Stimulated activated CD8-positive, alpha-beta memory T cell treated with anti-CD3 and anti-CD28 coated beads, Interleukin-4, amount 100 ng/mL, for 1 hour (primary cell): ENCODE measurements at places on chromosomes 12 and 14.

DNA sequence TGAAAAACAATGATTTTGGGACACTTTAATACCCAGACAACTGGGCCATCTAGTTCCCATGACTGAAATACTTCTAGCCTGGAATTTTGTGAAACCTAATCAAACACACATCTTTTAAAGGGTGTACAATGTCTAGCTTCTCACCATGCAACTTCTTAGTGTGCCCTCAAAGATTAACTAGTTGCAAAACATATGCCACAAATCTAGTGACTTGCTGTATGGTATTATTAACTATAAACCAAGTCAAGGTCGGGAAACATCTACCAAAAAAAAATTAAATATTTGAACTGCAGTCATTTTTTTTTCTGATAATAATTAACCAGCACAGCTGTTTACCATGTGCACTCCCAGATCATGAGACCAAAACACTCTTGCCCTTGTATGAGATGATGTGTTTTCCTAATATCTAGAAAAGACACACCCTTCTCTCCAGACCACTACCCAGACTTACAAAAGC is 171.8 kb upstream of the FOXN3 start:
- DNase-seq = no peak

DNA sequence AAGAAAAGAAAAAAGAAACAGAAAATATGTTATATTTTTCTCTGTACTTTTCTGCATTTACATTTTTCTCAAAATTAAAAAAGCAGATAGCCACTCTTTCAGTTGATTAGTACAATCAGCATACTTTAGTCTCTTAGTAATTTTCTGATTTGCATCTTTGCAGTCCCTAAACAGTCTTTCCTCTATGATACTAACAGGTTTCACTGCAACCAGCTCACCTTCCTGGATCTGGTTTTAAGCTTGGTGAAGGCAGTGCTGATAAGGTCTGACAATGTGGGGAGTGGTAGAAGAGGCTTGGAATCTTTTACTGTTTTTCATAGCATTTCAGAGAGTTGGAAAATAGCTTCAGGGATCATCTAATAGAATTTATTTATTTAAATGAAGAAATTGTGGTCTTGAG is 457.6 kb downstream of the ZFP36L1 start:
- DNase-seq = no peak

DNA sequence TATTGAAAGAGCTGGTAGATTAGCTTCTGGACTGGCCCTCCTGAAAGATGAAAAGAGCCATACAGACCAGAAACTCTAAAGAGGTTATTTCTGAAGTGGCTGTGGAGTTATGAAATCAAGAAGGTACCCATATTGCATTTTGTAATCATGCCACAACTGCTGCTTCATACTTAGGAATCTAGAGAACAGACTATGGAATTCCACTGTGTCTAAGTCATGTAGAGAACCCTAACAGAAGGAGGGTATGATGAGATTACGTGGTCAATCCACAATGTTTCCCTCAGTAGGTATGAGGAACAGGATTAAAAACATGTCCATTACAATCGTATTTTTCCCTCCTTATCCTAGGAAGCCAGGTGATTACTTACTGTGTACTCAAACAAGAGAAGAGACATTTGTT is 708.8 kb downstream of the RERGL start:
- DNase-seq = no peak

- DNase-seq = no peak
Measured at GRCh38 chr14:39974036-39974435, 541.8 kb upstream of the FBXO33 start.

GRCh38 chr14:105141026-105141425 is 27.6 kb downstream of the JAG2 start:
- no peak for DNase-seq

DNA sequence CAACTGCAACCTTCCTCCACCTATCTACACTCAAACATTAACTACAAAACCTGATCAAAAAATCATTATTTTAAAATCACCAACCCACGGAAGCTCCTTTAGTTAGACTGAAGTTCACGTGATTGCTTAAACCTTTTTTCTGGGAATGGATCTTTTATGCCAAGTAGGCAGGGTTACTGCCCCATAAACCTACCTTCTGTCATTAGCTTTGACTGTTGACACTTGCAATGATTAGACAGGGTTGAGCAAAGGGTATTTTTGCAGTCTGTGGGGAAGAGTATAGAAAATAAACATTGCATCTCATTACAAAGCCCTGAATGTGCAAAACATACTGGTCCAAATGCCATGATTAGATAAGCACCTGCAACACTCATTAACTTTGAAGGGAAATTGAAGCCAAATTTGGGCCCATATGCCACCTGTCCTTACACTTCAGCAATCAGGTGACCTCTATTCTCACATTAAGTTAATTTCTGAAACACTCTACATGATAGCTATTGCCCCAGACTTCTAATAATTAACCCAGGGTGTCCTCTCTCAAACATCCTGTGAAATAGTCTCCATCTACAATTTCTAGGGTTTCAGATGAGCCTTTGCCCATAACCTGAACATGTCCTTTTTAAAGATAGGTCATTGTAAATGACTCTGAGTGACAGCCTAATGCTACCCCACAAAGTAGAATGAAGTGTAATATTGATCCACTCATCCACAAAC is 156.0 kb upstream of the PLEKHG7 start:
- DNase-seq = no peak

DNA sequence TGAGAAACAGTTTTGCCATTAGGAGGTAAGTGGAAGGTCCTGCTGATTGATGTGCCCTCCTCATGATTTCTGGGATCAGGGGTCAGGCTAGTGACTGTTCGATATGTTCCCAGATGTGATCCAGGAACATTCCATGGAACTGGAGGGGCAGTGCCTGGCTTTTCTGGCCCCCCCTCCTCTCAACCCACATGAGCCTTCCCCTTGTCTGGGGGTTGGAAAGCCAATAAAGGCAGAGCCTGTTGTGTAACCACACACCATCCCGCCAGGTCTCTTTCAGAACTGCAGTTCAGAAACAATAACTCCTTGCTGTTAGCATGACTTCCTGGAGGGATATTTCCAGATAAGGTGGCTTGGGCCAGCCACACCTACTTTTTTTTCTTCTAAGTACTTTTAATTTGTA is 17.8 kb downstream of the SMOC1 start:
- no peak for DNase-seq

GRCh38 chr12:6644903-6645302 is 2.3 kb downstream of the ACRBP start:
- DNase-seq = no peak

- DNase-seq = no peak
Measured at GRCh38 chr12:45350861-45351260, 135.0 kb downstream of the ANO6 start.

DNA sequence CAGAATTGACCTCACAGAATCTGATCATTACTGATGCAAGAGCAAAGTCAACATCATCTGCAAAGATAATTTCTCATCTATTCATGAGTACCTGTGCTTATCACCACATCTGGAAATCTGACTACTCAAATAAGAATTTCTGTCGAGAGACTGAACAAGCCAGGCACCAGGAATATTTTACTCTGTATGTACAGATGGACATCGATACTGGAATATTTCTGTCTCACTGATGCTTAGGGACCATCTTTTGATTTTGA is 105.2 kb downstream of the BICD1 start:
- DNase-seq = no peak

DNA sequence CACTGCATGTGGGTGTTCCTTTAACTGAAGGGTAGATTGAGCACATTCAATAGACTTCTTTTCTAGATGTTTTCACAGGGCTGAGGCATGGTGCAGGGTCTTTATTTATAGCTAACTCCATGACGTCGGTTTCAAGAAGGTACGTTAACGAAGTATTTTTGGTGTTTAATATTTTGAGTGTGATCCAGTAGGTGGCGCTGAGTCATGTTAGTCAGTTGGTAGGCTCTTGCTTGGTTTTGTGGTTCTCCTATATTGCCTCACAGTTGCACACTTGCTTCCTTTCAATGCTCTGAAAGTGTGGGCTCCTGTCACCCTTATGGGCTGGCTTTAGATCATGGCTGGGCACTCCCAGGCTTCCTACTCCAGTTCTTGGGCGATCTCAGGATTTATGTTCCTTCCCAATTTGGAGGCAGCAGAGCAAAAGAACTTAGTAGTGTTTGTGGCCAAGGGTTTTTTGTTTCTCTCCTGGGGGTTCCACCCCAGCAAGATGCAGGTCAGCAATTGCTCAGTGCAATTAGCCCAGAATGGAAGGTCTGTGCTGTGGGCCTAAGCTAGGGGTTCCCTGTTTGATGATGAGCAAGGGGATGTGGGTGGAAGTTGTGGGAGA is 471.6 kb upstream of the FOXG1 start:
- DNase-seq = no peak

- no peak for DNase-seq
Measured at GRCh38 chr12:132478845-132479244, 11.1 kb upstream of the FBRSL1 start.

- no peak for DNase-seq
Measured at GRCh38 chr14:36054353-36055051, 122.0 kb downstream of the PTCSC3 start.

DNA sequence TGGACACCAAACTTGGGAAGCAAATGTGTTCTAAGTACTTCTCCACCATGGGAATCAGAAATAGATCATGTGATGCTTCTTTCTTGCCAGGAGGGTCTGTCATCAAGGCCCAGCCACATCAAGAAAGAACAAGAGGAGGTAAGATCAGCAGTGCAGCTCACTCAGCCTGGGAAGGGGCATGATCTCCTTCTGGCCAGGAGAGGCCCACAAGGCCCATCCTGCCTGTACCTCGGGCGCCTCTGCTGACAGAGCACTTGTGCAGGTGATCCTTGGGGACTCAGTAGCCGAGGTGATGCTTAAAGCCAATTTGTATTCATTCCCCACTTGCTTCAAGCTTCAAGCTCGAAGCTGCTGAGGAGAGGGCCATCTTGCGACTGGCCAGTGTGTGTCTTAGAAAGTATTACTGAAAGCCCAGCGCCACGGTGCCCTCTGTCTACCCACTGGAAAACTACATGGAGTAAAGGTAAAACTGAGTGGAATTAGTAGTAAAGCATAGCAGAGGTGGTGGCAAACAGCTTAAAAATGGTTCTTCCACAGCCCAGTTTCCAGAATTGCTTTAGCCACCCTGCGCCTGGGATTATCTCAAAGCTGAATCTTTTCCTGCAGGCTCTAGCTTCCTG is 26.2 kb downstream of the RTRAF start:
- DNase-seq = no peak

- DNase-seq = no peak
Measured at GRCh38 chr14:88985654-88986053, 161.2 kb downstream of the TTC8 start.

- no peak for DNase-seq
Measured at GRCh38 chr12:66405395-66405794, 103.1 kb downstream of the HELB start.

GRCh38 chr14:52852810-52853521 is 61.6 kb upstream of the GNPNAT1 start:
- DNase-seq = no peak

GRCh38 chr12:107992870-107993451 is 136.1 kb upstream of the WSCD2 start:
- DNase-seq = no peak

- DNase-seq = no peak
Measured at GRCh38 chr12:10128687-10129086, 1.3 kb downstream of the CLEC7A start.

DNA sequence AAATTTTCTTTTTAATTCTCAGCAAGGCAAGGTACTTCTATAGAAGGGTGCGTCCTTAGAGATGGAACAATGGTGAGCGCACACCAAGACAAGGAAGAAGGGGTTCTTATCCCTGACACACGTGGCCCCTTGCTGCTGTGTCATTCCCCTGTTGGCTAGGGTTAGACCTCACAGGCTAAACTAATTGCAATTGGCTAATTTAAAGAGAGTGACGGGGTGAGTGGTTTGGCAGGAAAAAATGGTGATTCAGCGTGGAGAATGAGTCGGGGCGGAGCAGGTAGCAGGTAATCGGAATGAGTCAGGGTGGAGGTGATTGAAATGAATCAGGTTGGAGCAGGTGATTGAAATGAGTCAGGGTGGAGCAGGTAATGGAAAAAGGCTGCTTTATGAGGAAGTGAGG is 36.3 kb upstream of the HECTD1 start:
- DNase-seq = no peak

DNA sequence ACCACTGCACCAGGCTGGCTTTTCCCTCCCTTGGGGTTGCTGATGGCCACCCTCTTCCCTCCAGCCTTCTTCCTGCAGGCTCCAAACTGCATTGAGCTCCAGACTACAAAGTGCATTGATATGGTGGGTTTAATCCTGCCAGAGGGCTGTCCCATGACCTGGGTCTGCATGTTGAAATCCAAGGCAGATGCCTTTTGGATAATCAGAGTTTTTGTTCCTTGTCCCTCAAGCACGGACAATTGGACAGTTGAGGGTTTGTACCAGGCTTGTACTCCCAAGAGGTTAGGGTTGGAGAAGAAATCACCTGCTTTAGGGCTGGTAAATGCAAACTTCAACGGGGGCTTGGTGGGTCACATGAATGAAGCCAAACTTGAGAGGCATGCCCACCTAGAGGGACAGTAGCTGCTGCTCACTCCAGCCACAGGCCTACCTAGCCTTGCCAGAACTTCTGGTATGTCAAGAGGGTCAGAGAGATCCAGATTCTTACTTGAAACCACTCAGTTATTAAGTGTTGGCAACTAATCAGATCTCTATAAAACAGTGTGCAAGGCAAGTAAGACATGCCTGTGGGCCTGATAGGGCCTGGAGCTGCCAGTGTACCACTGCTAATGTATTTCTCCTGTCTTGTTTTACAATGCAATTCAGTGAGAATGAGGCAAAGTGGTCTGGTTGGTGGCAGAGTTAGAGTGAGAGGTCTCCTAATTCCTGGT is 21.7 kb upstream of the KRT83 start:
- no peak for DNase-seq

GRCh38 chr12:108642269-108642870 is 8.7 kb upstream of the SELPLG start:
- DNase-seq = no peak

DNA sequence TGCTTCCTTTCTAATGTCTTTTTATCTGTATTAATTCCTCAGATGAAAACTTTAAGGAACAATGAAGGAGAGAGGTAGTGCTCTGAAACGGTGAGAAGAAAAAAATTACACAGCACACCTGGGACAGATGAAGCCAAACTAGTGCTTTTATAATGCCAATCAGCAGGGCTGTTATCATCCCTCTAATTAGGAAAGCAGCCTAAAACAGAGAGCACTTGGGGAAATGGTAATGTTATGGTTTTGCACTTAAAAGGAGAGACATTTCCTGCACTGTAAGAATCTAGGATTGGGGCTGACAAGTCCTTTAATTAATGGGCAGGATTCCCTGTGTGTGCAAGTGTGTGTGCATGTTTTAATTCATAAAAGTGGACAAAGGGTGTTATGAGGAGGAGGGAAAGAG is 4.8 kb upstream of the LMO3 start:
- DNase-seq = no peak

GRCh38 chr14:99460793-99461192 is 19.9 kb downstream of the SETD3 start:
- DNase-seq = no peak

- no peak for DNase-seq
Measured at GRCh38 chr12:77685112-77685511, 145.6 kb upstream of the NAV3 start.

- peak; percentile 76 for DNase-seq
Measured at GRCh38 chr12:53213348-53213747, 6.3 kb upstream of the ITGB7 start.
